NCI-H1436 treated with DMSO at 0.1 percent for 48 hours (cell line): ENCODE measurements at places on chromosomes 11 and 22.

DNA sequence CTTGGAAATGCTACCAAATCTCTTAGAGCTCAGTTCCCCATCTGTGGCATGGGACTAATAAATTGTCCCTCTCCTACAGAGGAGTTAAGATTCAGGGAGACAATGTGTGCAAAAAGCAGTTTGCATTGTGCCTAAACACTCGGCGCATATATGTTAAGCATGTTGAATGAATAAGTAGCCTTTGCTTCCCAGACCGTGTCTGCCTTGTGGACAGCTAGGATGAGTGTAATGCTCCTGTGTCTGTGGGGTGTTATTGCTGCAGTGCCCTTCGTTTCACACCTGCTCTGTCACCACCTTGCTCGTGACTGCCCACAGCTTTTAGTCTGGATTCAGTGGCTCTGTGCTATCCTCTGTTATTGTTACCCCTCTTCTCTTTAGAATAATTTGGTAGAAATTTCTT, 14.1 kb downstream of the ENDOD1 start:
- no peak for DNase-seq

GRCh38 chr11:110984147-110984546, 261.4 kb upstream of the POU2AF2 start:
- DNase-seq: no peak

DNA sequence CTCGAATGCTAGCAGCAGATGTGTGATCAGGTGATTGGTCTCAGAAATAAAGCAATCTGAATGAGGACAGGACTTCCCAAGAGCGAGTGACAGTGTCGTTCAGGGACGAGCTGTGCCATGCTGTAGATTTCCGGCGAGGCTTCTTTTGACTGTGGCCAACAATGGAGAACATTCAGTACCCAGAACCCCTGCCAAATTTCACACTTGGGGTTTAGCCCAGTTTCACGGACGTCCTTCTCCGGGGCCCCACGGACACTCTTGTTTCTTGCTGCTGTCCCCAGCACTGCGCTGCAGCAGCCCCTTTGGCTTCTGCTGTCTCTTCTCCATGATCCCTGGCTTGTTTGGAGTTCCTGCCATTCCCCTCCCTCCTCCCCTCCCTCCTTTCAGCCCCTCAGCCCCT, 115.1 kb upstream of the GRAMD1B start:
- no peak for DNase-seq

DNA sequence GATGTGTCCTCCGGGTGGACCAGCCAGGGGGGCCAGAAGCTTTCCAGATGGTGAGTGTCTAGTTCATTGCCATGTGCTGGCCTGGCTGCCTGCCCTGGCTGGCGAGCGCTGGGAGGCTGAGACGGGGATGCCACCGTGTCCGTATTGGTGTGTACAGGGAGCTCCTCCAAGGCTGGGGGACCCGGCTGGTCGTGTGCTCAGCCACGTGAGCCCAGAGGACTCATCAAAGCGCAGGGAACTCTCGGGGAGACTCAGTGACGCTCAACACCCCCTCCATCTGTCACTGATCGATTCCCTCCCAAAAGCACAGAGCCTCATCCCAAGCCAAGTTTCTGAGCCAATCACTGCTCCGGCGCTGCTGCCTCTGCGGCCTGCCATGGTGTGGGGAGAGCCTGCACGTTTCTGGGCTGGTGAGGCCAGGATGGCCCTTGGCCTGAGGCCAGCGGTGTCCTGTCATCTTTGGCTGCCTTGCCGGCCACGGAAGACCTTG, 423.7 kb downstream of the SHANK2 start:
- DNase-seq: no peak

GRCh38 chr11:79400717-79401330, 40.0 kb downstream of the TENM4 start:
- DNase-seq: no peak
